WTC11 (cell line): ENCODE measurements at places on chromosomes 13 and 19. TPM values are rescaled to one million over a fixed set of nuclear protein-coding genes. Genes with fewer than 3 reads are reported as not detected.

The USP12 gene
- 23.1 to 26.1 TPM (median 25.1 TPM) in 3 replicates for total RNA-seq

The ZNF709 gene
- 3.0 to 3.8 TPM (median 3.4 TPM) in 3 replicates for total RNA-seq

The KASH5 gene
- 0.14 to 0.42 TPM in 2 of 3 replicates, not detected in the other for total RNA-seq

The NLRP4 gene
- not detected in 3 replicates for total RNA-seq

The VMAC gene
- total RNA-seq = 2.5 to 3.3 TPM (median 3.3 TPM) in 3 replicates

The TEX26 gene
- total RNA-seq = not detected in 3 replicates

The OVOL3 gene
- total RNA-seq = not detected in 3 replicates

The UBL3 gene
- 12.8 to 15.5 TPM (median 13.5 TPM) in 3 replicates for total RNA-seq
